A172 (cell line): ENCODE measurements at places on chromosomes 5 and 9. TPM values are rescaled to one million over a fixed set of nuclear protein-coding genes. Genes with fewer than 3 reads are reported as not detected.

Gene SPINK5
- total RNA-seq, result 0.34 and 1.1 TPM in 2 replicates

Gene GFI1B
- 0.19 and 0.47 TPM in 2 replicates for total RNA-seq

Gene GTF3C4
- total RNA-seq, result 29.5 and 30.8 TPM in 2 replicates

Gene ADRA1B
- 0.91 and 1.6 TPM in 2 replicates for total RNA-seq

Gene TMEM174
- total RNA-seq, result not detected in 2 replicates

DNA sequence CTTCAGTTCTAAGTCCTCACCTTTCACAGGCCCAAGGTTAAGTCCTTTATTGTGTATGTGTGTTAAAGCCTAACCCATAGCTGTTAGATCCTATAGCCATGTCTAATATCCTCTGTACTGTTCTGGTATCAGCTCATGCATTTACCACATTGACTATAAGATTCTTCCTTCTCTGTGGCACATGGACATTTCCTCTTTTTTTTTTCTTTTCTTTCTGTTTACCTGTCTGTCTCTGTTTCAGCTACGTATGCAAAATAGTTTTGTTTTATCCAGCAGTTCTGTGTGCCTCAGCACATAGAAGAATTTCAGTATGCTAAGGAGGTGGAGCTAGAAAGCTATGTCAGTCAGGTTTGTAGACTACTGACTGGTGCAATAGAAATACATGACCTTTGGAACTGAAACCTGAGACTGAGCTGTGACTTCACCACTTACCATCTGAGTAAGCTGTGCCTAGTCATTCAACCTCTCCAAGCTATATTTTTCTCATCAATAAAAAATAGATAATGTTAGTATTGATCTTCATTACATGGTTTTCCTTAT lies 155.6 kb upstream of the VLDLR start:
- no peak for DNase-seq

DNA sequence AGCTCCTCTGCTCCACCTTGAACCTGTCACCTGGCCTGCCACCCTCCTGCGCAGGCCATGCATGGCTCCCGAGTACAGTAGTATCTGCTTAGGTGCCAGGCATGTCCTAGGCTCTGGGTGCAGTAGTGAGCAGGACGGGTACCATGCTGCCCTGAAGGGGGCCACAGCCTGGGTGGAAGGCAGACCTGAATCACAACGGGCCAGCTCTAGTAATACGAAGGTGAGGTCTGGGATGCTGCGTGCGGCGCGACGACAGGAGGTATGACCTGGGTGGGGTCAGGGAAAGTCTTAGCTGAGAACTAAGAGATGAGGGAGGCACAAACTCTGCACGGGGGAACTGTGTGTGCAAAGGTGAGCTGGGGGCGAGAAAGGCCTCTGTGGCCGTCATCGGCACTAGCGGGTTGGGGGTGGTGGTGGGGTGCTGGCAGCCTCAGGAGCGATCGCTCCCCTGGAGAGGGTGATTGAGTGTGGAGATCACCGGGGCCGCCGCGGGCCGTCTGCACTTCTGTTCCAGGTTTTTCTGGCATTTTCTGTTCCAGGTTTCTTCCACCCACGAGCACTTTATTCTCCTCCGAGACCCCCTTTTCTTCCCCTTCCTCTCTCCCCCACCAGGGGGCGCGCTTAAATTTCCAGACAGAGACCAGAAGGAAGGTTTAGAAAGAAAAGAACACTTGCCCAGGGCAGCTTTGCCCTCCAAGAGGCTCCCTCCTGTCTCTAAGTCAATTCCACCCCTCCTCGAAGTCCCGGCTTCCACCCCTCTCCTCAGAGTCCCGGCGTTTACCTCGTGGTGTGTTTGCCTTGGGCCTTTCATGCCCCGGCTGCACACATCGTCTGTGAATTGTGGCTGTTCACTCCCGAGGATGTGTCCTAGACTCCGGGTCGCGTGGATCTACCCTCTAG lies 15.1 kb downstream of the PDLIM4 start:
- DNase-seq, result no peak

GRCh38 chr5:24161559-24161958 lies 483.2 kb downstream of the CDH10 start:
- peak; percentile 73 for DNase-seq

GRCh38 chr5:157108976-157109375 lies at the start of gene HAVCR2:
TSS of gene HAVCR2 (minus strand) at chr5:157109044. CDS start at chr5:157108983, 61 bp downstream.
- DNase-seq, result no peak

DNA sequence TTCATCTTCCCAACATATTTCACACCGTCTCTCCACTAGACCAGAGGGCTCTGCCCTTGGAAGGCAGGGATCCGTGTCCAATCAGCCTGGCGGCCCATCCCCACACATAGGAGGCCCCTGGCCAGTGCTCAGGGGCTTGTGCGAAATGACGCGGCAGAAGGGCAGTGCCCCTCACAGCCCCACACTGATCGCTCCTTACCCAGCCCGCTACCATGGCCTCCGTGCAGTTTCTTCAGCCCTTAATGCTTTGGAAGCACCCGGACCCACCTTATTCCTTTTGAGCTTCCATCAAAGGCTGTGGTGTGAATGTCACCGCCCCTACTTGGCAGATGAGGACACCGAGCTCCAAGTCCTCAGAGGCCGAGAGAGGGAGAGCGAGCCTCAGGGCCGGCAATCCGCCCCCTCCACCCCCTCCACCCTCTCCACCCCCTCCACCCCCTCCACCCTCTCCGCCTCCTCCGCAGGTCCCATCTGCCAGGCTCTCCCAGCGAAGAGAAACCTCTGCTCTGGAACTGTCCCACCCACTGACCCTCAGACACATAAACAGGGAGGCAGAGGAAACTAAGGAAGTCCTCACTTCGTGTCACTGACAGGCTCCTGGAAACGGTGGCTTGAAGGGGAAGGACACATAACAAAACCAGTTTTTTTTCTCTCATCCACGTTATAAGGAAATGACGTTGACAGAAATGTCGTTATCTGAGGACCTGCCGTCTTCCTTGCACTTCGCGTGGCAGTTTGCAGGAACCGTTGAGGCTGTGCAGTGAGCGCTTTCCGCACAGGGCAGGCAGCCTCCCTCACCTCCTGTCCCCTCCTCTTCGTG lies 13.9 kb downstream of the QSOX2 start:
- DNase-seq, result no peak

DNA sequence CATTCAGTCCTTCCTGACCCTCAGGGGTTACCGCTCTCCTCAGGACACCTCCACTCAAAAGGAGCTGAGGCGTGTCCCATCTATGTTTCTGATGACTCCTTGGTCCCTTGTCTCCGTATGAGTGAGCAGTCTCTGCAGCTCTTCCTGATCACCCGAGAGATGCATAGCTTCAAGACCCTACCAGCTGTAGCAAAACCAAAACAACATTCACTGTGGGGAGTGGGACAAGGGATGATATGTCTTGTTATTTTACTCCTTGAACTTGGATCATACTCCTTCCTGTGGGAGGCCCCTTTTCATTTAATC lies 14.4 kb downstream of the GLDC start:
- no peak for DNase-seq
